Activated T-helper 1 cell treated with Interleukin-2 at 50 U/mL for 16 hours (primary cell): ENCODE measurements at places on chromosomes 4 and X.

GRCh38 chr4:93841803-93842345, 13.3 kb downstream of the ATOH1 start:
- DNase-seq: no peak

GRCh38 chr4:55312489-55313101, 33.4 kb upstream of the SRD5A3 start:
- no peak for DNase-seq

GRCh38 chr4:121950212-121950679, 1.6 kb downstream of the TRPC3 start:
- DNase-seq: peak; percentile 67

- DNase-seq: no peak
Observed at GRCh38 chrX:63526863-63527262, 175.7 kb upstream of the SPIN4 start.

DNA sequence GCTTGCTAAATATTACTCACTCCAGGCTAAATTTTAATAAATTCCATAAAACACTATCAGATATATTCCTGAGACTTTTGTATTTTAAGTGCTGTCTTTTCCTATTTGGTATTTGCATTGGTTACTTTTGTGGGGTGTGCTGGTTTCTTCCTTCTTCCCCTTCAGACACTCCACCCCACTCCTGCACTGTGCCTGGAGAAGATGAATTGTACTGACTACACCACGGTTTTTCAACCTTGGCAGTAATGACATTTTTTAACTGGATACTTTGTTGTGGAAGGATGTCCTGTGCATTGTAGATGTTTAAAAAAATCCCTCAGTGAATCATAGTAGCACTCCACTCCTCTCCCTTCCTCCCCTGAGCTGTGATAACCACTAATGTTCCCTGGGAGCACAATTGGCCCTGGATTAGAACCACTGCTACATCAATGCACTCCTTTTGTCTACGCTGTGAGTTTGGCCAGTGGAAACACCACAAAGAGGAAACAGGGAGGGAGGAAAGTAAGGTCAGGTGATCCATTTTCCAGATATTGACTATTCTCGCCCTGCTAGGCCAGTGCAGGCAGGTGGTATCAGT, 36.3 kb downstream of the SNCA start:
- DNase-seq: no peak

DNA sequence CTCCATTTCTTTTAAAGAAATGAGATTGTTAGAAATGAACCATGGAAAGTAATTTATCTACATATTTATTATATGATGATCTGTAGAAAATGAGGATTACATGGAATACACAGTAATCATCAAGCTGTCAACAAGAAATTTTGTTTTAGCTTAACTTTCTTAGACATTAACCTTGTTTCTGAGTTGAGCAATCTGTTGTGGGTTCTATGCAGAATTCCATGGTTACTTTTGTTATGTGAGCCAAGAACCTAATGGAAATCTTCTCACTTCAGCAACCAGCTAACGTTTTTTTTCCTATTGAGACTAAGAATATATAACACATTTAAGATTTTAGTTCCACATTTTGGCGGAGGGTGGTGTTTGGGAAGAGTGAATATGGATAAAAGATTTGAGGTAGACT, 136.1 kb upstream of the SLC4A4 start:
- no peak for DNase-seq

GRCh38 chrX:16807548-16807947, 21.3 kb downstream of the TXLNG start:
- DNase-seq: no peak

GRCh38 chr4:26287756-26288155, 33.1 kb upstream of the RBPJ start:
- no peak for DNase-seq

DNA sequence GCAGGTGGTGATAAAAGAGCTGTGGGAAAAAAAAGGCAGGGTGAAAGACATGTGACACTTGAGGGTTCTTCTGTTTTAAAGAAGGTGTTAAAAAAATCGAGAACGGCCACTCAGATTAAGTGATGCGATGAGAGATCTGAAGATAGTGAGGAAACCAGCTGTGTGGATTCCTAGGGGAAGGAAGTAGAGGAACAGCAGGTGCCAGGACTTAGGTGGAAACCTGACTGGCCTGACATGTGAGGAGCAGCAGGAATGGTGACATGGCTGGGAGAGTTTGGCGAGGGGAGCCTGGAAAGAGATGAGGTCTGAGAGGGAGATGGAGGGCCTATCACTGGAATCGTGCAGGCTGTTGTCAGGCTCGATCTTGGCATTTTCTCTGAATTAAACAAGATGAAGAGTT, 55.5 kb downstream of the BMPR1B start:
- DNase-seq: no peak

- peak; percentile 70 for DNase-seq
Observed at GRCh38 chrX:123962794-123963373, 1.4 kb downstream of the STAG2 start.

GRCh38 chrX:13119386-13119785, 75.0 kb upstream of the FAM9C start:
- no peak for DNase-seq

- no peak for DNase-seq
Observed at GRCh38 chrX:155071694-155072280, 479 bp downstream of the BRCC3 start.

DNA sequence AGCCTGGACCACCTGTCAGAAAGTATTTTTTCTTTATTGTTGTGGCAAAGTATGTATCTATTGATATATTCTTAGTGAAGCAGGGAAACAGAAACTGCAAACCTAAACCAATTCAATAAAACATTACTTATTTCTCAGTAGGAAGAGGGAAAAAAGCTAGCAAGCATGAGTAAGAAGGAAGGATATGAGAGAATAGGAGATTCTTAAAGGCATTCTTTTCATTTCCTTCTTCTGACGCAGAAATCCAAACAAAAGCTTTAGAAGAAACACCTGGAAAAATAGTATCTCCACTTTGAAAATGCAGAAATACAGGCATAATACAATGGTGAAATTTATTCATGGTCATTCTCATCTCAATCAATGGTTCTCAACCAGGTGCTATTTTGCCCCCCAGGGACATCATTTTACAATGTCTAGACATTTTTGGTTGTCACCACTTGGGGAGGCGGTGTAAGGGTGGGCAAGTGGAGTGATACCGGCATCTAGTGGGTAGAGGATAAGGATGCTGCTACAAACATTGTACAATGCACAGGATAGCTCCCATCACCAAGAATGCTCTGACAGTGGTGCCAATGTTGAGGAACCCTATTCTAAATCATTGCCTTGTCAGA, 21.7 kb upstream of the ATXN3L start:
- no peak for DNase-seq

- no peak for DNase-seq
Observed at GRCh38 chrX:132119283-132119682, 8.5 kb downstream of the FRMD7 start.

- DNase-seq: no peak
Observed at GRCh38 chrX:130728208-130728607, 174.8 kb downstream of the ENOX2 start.

- no peak for DNase-seq
Observed at GRCh38 chr4:152894673-152895072, 41.5 kb upstream of the FHDC1 start.

- no peak for DNase-seq
Observed at GRCh38 chrX:110951472-110952269, 144.3 kb upstream of the PAK3 start.

GRCh38 chr4:84319124-84319523, 180.0 kb downstream of the NKX6-1 start:
- no peak for DNase-seq

- DNase-seq: no peak
Observed at GRCh38 chr4:168765322-168765721, 244.7 kb downstream of the CBR4 start.

- DNase-seq: no peak
Observed at GRCh38 chrX:119013164-119013563, 38.7 kb downstream of the LONRF3 start.

DNA sequence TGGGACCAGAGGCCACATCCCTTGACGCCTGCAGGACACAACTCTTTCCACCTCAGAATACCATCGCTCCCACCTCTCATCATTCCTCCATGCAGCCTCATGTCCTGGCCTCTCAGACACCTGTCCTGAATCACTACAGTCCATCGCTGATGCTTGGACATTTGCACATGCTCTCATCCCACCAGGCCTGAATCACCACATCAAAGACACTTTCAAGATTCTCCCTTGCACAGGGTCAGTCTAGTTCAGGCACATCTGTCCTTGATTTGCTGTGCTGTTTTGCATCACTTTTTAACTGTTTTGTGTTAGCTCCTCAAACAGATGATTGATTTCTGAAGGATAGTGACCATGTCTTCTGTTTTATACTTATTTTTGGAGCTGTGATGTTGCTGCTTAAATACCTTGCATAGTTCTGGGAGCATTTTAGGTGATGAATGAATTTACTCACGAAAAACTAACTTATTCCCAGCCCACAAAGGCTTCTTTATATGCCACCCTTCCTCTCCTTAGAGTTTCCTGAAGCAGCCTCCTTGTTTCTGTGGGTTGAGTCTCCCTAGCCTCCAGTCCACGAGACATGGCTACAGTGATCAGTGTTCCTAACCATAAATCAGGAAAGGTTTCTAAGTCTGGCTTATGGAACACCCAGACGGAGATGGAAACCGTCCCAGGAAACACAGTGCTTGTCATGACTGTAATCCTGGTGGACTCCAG, 2.6 kb downstream of the FAM114A1 start:
- no peak for DNase-seq

- no peak for DNase-seq
Observed at GRCh38 chr4:28269426-28269825, 1408.8 kb downstream of the STIM2 start.

- DNase-seq: no peak
Observed at GRCh38 chr4:15809466-15809865, 31.3 kb downstream of the CD38 start.

GRCh38 chrX:115588179-115588578, 27.2 kb downstream of the PLS3 start:
- no peak for DNase-seq

DNA sequence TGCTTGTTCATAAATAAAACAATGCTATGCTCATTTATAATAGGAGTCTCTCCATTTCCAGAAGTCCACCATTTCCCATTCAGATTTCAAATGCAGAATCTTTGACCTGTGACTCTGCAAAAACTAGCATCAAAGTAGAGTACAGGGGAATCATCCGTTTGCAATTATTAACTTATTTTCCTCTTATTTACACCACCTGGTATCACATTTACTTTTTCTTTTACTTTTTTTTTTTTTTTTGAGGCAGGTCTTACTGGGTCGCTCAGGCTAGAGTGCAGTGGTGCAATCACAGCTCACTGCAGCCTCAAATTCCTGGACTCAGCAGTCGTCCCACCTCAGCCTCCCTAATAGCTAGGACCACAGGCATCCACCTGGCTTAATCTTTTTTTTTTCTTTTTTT, 37.6 kb downstream of the RBM47 start:
- DNase-seq: no peak

- DNase-seq: no peak
Observed at GRCh38 chr4:17427991-17428390, 83.9 kb downstream of the QDPR start.

DNA sequence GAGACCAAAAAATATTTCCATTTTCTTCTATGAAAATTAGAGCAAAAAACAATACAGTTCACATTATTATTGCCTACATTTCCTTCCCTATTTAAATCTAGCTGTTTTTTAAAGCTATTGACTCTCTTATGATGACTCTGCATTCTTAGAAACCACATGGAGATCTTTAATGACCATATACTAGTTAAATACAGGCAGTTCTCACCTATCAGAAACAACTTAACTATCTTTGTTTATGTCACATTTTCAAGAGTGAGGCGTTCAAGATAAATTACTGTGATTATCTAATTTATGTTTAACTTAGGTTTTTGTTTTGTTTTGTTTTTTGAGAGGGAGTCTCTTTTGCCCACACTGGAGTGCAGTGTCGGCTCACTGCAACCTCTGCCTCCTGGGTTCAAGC, 3.0 kb downstream of the CISD2 start:
- no peak for DNase-seq

GRCh38 chr4:1512738-1513660, 106.8 kb upstream of the NKX1-1 start:
- DNase-seq: peak; percentile 9

DNA sequence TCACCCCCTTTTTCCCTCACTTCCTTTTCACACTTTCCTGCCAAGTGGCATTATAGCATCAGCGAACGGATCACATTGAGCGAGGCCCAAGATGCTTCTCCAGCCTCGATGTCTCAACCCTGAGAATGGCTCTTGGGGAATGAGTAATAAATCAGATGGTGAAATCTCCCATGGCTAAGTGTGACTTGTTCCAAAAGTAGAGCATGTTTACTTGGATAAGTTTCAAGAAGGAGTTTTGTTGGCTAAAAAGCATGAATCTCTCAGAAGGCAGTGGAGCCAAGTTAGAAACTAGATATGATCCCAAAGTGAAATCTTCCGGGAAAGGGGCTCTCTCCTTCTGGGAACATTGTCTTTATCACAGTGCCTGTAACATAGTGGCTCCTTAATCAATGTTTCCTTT, 316.3 kb downstream of the CAMK2D start:
- DNase-seq: no peak

GRCh38 chrX:103878466-103879122, 46.5 kb upstream of the RAB9B start:
- no peak for DNase-seq

GRCh38 chr4:53309321-53310040, 56.4 kb downstream of the SCFD2 start:
- no peak for DNase-seq

DNA sequence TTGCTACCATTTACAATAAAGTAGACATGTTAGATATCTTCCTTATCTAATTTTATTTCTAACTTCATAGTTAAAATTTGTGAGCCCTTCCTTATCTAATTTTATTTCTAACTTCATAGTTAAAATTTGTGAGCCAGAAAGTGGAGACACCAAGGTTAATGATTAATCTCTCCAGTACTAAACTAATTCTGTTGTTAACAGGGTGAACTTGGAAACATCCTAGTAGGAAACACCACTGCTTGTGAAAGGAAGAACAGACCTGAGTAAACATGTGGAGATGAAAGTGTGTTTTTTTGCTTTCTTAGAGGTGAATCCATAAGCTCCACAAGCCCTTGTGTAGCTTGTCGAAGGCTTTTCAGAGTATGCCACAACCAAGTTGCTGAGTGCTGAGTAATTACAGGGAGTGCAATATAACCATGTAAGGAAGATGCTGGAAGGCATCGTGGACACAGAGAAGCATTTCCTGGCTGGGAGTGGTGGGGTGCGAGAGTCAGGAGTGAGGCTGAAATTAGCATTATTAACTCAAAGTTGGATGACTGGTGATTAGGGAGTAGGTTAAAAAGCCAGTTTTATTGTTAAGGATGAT, 118.6 kb upstream of the NEIL3 start:
- no peak for DNase-seq

GRCh38 chr4:38489011-38489861, 174.8 kb upstream of the KLF3 start:
- DNase-seq: no peak

DNA sequence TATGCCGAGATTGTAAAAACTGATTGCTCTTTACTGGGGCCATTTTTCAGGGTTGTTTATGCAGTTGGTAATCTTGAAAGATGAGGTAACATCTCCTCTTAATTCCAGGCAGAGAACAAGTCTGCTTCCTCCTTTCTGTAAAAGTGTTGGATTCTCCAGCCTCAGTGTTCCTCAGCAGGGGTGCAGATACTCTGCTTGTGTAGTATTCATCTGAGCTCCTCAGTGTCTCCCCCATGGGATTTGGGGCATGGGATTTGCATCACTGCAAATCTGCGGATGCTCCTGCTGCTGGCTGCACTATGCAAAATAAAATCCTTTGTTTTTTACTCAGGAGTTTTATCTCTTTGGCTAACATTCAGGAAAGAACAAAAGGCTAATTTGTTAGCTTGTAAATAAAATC, 104.9 kb upstream of the ATP8A1 start:
- no peak for DNase-seq
